AG09319 (cell line): ENCODE measurements at places on chromosomes 1 and 21.
A peak's percentile ranks its signal among the peaks of the same experiment; 100 is the strongest.

- no peak for DNase-seq
These were observed 279.7 kb downstream of the SPATA17 start for GRCh38 chr1:217910791-217911320.

GRCh38 chr1:43307458-43308158 lies 6.8 kb downstream of the TIE1 start:
- no peak for DNase-seq

DNA sequence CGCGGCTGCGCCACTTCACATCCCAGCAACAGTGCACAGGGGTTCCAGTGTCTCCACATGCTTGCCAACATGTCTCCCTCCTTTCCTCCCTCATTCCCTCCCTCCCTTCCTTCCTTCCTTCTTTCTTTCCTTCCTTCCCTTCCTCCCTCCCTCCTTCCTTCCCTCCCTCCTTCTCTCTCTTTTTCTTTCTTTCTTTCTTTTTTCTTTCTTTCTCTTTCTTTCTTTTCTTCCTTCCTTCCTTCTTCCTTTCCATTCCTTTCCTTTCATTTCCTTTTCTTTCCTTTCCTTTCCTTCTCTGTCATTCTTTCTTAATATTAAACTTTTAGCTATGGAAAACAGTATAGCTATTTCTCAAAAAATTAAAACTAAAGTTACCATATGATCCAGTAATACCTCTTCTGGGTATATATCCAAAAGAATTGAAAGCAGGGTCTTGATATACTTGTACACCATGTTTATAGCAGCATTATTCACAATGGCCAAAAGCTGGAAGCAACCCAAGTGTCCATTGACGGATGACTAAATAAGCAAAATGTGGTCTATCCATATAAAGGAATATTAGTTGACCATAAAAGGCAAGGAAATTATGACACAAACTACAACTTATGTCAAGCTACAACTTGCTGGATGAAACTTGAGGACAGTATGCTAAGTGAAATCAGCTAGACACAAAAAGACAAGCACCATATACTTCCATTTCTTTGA lies 55.0 kb upstream of the TLR5 start:
- DNase-seq, result no peak

- DNase-seq, result peak; percentile 93
These were observed 24.4 kb downstream of the SNAP47 start for GRCh38 chr1:227759341-227760300.

- DNase-seq, result no peak
These were observed 122.4 kb downstream of the MAST2 start for GRCh38 chr1:45925728-45926287.

DNA sequence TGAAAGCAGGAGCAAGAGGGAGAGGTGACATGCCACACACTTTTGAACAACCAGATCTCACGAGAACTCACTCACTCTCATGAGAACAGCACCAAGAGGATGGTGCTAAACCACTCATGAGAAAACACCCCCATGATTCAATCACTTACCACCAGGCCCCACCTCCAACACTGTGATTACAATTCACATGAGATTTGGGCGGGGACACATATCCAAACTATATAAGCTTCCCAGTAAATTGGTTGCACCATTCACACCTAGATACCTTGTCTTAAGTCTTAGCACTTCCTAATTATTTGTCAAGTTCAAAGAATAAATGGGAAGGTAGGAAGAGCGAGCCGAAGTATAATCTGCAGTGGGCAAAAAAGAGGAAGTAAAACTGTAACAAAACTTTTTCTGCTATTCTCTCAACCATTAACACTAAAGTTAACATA lies 34.3 kb downstream of the AMY1C start:
- DNase-seq, result no peak

DNA sequence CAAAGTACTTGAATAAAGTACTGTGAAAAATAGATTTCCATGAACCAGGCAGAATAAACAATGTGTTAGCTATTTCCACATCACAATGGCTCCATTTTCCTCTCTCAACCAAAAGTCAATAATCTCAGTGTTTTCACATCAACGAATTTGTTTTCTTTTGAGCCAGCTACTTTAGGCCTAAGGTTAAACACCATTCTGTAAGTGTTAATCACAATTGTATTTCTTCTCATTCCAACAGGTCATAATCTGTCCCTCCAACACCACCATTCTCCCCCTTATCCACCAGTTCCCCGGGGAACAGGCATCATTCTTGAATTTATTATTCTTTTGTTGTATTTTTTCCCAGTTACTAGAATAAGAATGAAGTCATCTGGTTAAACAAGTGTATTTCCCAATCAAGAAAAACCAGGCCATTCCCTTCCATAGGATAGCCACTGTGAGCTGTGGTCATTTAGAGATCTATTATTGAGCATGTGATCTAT lies 66.2 kb upstream of the PALMD start:
- no peak for DNase-seq

GRCh38 chr1:27992276-27992675 lies 32.5 kb downstream of the XKR8 start:
- no peak for DNase-seq

DNA sequence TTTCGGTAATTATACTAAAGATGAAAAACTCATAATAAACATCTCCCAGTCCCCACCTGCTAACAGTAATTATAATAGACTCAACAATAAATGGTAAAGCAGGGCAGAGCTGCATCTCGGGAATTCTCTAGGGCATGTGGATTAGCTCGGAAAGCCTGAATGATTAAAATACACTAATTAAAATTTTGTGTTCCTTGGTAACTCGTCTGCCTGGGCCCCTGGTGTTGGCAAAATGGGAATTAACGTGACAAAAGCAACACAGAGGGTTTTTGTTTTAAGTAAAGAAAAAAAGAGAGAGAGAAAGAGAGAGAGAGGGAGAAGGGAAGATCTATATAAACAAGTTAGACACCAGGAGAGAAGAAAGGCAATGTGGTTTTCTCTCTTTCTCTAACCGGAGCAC lies 62.1 kb downstream of the CASZ1 start:
- no peak for DNase-seq

DNA sequence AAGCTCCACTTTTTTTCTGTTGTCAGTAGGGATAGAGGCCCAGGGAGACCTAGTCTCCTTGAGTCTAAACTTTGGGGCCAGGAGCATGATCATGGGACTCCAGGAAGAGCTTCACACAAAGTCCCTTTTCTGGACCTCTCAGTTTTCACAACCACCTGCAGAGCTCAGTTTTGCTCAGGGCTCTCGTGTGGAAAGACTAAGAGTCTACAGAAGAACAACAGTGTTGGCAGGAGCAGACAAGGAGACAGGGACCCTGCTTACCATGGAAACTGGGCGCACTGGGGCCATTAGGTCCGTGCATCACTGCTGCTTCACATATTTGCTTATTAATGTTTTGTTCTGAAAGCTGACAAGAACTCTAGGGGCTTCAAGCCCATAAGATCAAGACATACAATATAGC lies 63.9 kb upstream of the HSD17B7 start:
- no peak for DNase-seq

DNA sequence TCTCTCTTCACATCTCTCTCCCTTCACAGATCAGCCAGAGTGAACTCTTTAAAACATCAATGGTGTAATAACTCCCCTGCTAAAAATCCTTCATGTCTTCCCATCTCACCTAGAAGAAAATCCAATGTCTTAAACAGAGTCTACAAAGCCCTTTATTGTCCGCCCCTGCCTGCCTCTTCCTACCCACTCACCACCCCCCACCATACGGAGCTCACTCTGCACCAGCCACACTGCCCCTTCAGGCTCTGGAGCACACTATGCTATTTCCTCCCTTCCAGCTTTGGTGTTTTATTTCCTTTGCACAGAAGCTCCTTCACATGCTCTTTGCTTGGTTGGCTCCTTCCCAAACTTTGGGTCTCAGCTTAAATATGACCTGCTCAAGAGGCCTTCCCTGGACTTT lies 10.2 kb downstream of the CAMK1G start:
- DNase-seq, result no peak

- DNase-seq, result no peak
These were observed 130.9 kb downstream of the FOXD2 start for GRCh38 chr1:47568763-47569162.

GRCh38 chr1:30518696-30519095 lies 204.7 kb downstream of the MATN1 start:
- no peak for DNase-seq

DNA sequence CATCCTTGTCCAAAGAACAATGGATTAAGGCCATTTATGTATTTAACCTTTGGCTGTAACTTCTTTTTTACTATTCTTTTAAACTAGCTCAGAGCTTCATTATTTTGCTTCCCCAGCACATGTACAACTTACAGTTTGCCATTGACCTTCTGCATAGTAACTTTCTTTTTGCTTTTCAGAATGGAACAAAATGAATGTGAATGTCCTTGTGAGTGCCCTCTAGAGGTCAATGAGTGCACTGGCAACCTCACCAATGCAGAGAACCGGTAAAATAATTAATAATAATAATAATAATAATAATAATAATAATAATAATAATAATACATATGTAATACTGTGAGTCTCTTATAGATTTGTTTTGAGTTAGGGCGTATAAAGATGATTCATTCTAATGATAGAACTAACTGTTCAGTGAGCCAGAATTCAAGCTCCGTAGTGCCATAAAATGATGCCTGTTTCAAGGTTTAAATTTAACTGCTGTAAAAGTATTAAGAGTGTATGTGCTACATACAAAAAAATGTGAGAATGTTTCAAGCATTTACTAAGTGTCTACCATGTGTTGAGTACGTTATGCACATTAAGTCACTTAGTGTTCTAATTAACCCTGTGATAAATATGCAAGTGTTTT lies 69.0 kb upstream of the RAVER2 start:
- DNase-seq, result no peak

DNA sequence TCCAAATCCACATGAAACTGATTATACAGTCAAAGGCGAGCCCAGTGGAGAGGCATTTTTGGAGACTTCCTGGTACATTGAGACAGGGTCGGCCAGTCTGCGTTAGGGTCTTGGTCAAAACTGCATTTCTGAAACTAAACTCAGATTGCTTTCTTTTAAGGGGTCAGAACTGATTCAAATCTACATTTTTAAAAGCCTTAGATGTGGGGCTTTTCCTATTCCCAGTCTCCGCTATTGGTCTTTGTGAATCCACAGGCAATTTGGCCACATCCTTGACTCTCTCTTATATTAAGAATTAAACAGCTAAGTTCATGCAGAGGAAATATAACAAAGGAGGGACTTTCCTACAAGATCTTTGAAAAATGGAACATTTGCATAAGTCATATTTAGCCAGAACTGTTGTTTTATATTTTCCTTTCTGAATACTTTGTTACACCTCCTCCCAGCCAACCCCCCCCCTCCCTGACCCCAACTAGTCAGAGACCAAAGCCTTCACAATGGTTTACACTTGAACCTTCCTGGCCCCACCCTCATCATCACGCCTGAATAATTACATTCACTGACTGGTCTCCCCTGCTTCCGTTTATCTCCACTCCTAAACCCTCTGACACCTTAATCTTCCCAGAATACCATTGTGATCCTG lies 30.9 kb downstream of the SELL start:
- DNase-seq, result no peak

DNA sequence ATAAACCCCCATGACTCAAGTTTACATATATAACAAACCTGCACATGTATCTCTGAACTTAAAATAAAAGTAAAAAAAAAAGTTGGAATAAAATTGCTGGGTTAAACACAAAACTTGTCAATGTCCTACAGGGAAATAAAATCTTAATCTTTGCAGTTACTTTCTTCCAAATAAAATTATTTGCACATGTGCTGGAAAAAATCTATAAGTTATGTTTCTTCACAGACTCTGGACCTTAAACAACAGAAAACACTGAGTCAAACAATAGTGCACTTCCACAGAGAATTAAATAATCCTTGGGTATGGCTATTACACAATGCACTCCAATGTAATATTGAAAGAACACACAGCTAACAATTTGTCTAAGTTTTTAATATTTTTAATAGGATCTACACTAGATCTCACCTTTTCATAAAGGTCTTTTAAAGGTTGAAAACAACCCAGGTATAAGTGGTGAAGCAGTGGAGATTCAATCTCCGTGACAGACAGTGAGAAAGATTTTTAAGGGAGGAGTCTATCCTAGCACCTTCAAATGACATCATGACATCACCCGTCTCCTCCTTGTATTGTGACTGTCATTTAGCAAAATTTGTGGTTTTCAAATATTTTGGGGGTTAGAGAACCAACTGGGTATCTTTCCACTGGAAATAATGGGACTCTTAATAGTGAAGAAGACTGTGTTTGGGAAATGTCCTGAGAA lies 25.2 kb upstream of the FGGY start:
- DNase-seq, result no peak

- DNase-seq, result no peak
These were observed 5.5 kb downstream of the SORT1 start for GRCh38 chr1:109392037-109392787.

GRCh38 chr1:220353229-220354012 lies 81.2 kb upstream of the RAB3GAP2 start:
- no peak for DNase-seq

GRCh38 chr1:29344336-29344735 lies 108.0 kb downstream of the PTPRU start:
- no peak for DNase-seq

DNA sequence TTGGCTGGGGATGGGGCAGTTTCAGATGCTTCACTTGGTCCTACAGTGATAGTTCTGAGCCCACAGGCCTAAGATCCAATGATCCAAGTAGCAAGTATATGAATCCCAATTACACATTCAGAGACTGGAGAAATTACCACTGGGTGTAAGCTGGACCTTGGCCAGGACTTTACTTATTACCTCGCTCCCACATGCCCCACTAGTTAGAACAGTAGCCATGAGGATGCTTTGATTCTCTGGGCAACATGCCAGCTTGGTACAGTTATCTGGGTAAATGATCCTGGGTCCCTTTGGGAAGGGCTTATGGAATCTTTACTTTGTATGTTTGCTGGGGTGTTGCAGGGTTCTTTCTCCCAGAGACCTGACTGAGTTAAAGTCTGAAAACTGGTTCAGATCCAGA lies 5.0 kb upstream of the FCAMR start:
- no peak for DNase-seq

DNA sequence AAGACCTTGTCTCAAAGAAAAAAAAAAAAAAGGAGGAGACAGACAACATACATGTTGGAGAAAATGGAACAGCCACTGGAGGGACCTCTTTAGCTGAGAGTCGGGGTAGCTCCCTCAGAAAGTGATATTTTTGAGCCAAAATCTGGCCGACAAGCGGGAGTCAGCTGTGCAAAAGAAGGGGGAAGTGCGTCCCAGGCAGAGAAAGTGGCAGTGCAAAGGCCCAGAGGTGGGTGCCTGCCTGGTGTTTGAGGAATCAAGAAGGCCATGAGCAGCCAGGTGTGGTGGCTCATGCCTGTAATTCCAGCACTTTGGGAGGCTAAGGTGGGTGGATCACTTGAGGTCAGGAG lies 6.1 kb upstream of the CROCC start:
- DNase-seq, result no peak

- DNase-seq, result no peak
These were observed 110.7 kb downstream of the SPATA46 start for GRCh38 chr1:162265983-162266382.

GRCh38 chr1:6373961-6374720 lies 19.4 kb downstream of the ACOT7 start:
- DNase-seq, result no peak

GRCh38 chr1:42853116-42853884 lies 6.9 kb downstream of the ZNF691 start:
- no peak for DNase-seq

GRCh38 chr1:52901384-52901783 lies 20.2 kb downstream of the ECHDC2 start:
- no peak for DNase-seq
